ENCODE measurements at places on chromosomes 16 and 17. TPM values are rescaled to one million over a fixed set of nuclear protein-coding genes. Genes with fewer than 3 reads are reported as not detected.

DNA sequence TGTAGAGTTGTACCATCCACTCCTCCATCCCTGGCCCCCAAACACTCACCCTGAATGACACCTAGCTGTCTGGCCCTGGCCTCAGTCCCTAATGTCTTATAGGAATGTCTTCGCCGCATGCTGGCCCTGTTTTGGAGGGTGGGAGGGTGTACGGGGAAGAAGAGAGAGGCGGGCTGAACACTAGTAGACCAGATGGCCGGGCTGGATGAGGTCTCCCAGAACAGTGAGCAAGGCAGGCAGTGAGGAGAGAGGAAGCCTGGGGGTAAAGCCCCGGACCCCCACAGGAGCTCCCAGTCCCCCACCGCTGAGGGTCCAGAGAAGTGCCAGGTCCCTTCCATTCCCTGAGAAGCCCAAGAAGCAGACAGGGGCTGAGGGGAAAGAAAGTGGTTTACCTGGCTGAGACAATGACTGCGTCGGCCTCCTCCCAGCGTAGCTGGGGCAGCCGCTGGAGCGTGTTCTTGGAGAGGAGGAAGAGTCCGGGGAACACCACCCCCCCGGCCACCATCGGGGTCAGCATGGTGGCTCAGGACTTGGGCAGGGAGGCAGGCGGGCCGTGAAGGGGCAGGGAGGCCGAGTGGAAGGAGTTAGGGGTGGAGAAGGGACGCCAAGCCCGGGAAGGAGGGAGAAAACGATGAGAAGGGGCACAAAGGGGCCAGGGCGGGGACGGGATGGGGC lies 923 bp downstream of the TLCD3B start:
- no peak overlapping the region for H3K27ac ChIP-seq
- DNase-seq = no peak
- peaks cover 39% of the 10 kb centered on the region for H3K27me3 ChIP-seq

GRCh38 chr17:57067162-57067561 lies 17.9 kb upstream of the AKAP1 start:
- H3K36me3 ChIP-seq = no peaks in the 10 kb centered on the region
- peaks cover 22% of the 10 kb centered on the region for H3K27me3 ChIP-seq
- H3K4me1 ChIP-seq = no peaks in the 10 kb centered on the region
- no peak overlapping the region for H3K27ac ChIP-seq
- H3K4me3 ChIP-seq = no peak overlapping the region

DNA sequence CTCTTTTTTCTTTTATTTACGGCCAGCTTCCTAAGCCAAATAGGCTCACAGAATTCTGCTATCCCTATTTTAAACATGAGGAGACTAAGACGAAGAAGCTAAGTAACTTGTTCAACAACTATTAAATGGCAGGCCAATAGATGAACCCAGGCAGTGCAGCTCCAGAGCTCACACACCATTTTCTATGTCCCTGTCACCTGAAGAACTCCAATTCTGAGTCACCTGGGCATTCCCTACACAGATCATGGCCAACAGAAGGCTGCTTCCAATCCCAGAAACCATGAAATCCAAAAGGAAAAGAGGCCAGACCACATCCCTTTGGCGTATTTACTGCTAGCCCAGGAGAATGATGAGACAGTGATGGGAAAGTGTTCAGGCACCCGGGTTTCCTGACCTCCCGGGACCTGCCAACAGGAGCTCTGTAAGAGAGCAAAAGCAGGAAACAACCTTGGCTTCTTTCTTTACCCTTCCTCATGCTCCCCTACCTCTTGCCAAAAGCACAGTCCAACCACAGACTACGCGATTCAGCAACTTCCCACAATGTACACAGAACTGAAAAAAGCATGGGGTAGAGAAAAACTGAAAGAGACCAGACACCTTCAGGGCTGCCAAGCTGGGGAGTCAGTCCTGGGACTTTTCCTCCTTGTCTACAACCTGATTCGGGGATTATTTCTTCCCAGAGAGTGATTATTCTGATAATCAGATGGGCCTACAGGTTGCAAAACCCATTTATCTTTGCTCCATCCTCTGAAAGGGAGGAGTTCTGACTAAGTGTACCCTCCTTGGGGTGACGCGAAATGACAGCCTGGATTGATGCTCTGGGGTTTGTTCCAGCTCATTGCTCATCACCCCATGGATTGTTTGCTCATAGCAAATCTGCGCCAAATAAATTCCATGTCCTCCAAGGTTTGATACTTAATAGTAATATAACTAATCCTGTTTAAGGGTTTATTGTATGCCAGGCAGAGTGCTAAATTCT lies 47.8 kb upstream of the HAS3 start:
- H3K27ac ChIP-seq = no peak overlapping the region
- no peaks in the 10 kb centered on the region for H3K27me3 ChIP-seq
- no peak overlapping the region for H3K4me3 ChIP-seq
- H3K36me3 ChIP-seq = no peaks in the 10 kb centered on the region

DNA sequence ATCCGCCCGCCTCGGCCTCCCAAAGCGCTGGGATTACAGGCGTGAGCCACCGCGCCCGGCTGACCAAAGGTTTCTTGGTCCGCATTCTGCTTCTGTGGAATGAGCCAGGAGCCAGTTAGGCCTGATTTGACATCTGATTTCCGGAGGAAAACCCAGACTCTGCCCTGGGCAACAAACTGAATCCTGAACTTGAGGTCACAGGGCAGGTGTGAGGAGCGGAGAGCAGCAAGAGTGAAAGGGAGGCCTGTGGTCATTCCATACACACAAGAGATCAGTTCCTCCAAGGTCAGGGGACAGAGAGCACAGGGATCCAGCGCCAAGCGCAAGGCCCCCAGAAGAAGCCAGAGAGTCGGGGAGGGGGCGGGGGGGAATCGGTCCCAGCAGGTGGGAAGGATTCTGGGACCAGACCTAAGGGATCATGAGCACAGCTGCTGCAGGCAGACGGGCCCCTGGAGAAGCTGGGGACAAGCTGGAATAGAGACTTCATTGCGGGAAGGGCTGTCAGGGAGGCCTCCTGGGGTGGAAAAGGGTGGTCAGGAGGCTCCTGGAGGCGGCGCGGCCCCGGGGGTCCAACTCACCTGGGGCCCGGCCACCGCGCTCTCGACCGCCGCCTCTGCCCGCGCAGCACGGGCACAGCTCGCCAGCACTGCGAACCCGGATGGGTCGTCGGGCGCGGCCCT lies 436 bp downstream of the SHPK start:
- H3K4me1 ChIP-seq = peaks cover 38% of the 10 kb centered on the region
- no peak for DNase-seq
- no peaks in the 10 kb centered on the region for H3K27me3 ChIP-seq
- peaks cover 7% of the 10 kb centered on the region for H3K36me3 ChIP-seq

DNA sequence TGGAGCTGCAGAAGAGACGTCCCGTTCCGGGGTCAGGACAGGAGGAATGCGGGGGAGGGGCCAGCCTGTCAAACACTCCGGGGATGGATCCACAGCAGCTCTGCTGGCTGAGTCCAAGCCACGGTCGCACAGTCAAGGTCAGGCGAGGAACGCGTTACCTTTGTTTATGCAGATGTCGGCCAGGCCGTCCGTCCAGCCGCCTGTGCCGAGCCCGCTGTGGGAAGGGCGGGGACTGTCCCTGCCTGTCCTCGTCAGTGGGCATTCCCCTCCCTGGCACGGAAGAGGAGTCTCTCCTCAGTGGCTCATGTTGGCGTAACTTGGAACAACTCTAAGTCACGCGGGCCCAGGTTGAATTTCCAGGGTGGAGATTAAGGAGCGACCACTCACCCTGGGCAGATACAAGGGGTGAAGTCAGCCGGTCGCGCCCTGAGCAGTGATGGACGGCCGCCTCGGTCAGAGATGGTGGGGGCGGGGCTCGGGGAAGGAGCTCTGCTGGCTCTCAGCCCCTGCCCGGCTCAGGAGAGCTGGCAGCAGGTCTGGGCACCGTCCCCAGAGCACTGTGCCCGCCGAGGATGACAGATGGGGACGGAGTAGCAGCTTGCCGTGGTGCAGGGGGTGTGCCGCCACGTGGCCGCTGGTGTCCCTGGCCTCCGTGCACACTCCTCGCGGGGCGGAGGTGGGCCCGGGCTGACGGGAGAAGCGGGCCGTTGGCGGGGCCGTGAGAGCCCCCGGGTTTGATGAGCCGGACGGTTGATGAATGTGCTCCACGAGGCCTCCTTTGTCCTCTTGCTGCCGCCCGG lies 7.3 kb downstream of the CACNA1H start:
- H3K4me3 ChIP-seq = no peak overlapping the region
- no peak for DNase-seq
- no peaks in the 10 kb centered on the region for H3K36me3 ChIP-seq
- peaks cover 5% of the 10 kb centered on the region for H3K27me3 ChIP-seq

DNA sequence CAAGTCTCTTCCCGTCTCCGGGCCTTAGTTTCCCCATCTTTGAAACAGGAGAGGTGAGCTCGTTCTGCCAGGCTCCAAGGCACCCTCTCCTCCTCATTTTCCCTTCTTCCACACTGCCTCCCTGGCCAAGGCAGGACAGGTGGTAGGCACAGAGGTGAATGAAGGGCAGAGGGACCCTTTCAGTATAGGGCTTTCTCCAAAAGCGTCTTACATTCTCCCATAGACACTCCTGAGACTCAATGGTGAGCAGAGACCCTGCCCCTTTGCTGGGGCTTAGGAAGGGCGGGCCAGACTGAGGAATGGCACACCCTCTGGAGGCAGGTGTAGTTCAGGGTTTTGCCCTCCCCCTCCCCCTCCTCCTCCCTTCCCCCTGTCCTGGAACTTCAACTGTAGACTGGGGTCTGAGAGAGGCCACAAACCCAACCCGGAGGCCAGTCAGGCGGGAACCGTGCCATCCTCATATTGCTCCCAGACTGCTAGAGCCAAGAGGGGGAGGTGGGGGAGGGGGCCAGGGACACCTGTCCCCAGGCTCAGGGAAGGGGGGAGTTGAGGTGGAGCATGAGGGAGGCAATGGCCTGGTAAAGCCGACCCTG lies 1.9 kb downstream of the PLEKHH3 start:
- peaks cover 54% of the 10 kb centered on the region for H3K4me1 ChIP-seq
- H3K27me3 ChIP-seq = peaks cover 46% of the 10 kb centered on the region
- no peak for DNase-seq
- H3K36me3 ChIP-seq = no peaks in the 10 kb centered on the region

- peaks cover 62% of the 10 kb centered on the region for H3K36me3 ChIP-seq
- no peak for DNase-seq
- no peak overlapping the region for H3K27ac ChIP-seq
- H3K4me3 ChIP-seq = no peak overlapping the region
- no peaks in the 10 kb centered on the region for H3K27me3 ChIP-seq
Measured at GRCh38 chr16:29986231-29986630, 9.2 kb downstream of the HIRIP3 start.

- peaks cover 53% of the 10 kb centered on the region for H3K36me3 ChIP-seq
- DNase-seq = peak; percentile 51
- H3K4me3 ChIP-seq = peak overlapping the region; percentile 98
- H3K27me3 ChIP-seq = peaks cover 6% of the 10 kb centered on the region
- H3K27ac ChIP-seq = peak overlapping the region; percentile 88
Measured at GRCh38 chr16:84616515-84616914, 1.4 kb downstream of the COTL1 start.

- DNase-seq = no peak
- H3K4me1 ChIP-seq = peaks cover 35% of the 10 kb centered on the region
- H3K27ac ChIP-seq = no peak overlapping the region
Measured at GRCh38 chr17:32498391-32498790, 11.6 kb downstream of the CDK5R1 start.

- H3K4me1 ChIP-seq = peaks cover 2% of the 10 kb centered on the region
- peak; percentile 61 for DNase-seq
- H3K27me3 ChIP-seq = no peaks in the 10 kb centered on the region
- no peak within 1 kb of the TSS for H3K27ac ChIP-seq
- peaks cover 5% of the 10 kb centered on the region for H3K36me3 ChIP-seq
Measured at GRCh38 chr16:4371357-4372000, at the start of gene VASN. TSS of gene VASN (plus strand) at chr16:4371848. CDS start at chr16:4380878, 9,030 bp downstream.

DNA sequence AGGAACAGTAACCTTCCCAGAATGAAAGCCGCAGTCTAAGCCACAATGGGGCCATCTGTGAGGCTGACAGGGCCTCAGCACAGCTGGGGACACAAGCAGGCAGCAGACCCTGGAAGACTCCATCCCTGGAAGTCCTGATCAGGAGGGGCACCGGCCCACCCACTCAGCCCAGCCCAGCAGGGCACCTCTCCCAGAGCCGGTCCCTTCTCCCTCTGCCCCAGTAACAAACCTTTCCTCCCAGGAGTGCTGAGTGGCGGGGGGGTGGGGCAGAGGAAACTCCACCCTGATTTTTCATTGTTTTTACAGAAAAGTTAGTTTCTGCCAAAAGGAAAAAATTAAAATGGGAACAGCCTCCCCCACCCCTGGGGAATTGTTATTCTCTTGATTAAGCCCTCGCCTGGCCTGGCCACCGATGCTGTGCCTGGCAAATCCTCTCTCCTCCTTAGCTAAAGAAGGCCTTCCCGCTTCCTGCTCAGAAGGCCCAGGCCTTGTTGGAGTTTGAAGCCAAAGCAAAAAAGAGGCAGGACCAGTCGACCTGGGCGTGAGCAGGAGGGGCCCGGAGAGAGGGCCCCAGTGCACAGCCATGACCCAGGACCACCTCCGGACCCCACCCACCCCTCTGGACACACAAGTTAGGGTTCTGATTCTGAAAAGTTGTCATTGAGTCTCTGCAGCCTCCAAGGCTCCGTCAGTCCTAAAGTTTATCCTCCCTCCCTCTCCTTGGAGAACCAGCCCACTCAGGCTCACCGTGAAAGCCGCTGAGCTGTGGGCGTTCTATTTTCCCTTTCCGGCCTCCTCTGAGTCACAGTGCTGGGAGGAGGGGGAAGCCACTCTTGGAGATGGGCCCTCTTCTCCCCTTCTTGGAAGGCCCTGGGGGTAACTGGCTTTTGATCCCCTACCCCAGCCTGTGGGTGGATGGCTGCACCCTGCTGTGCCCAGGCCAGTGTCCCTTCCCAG lies 128.4 kb upstream of the TNRC6C start:
- DNase-seq = no peak
- H3K4me3 ChIP-seq = no peak overlapping the region
- H3K4me1 ChIP-seq = peaks cover 27% of the 10 kb centered on the region
- H3K27ac ChIP-seq = no peak overlapping the region
- peaks cover 2% of the 10 kb centered on the region for H3K27me3 ChIP-seq
- no peaks in the 10 kb centered on the region for H3K36me3 ChIP-seq

The CRYM gene
- not detected for total RNA-seq

The TBC1D3E gene
- not detected for total RNA-seq

The CA5A gene
- not detected for total RNA-seq

The MYH8 gene
- total RNA-seq = not detected

The TBX21 gene
- 27.4 TPM for total RNA-seq

The HSD17B1 gene
- total RNA-seq = 0.60 TPM

The CCDC200 gene
- not detected for total RNA-seq

The SETD1A gene
- total RNA-seq = 28.4 TPM

The FLII gene
- total RNA-seq = 364 TPM
